ENCODE measurements at places on chromosomes 12 and 14. TPM values are rescaled to one million over a fixed set of nuclear protein-coding genes. Genes with fewer than 3 reads are reported as not detected.

The DENND5B gene
- 8.7 TPM for total RNA-seq

The CLEC14A gene
- total RNA-seq = not detected

DNA sequence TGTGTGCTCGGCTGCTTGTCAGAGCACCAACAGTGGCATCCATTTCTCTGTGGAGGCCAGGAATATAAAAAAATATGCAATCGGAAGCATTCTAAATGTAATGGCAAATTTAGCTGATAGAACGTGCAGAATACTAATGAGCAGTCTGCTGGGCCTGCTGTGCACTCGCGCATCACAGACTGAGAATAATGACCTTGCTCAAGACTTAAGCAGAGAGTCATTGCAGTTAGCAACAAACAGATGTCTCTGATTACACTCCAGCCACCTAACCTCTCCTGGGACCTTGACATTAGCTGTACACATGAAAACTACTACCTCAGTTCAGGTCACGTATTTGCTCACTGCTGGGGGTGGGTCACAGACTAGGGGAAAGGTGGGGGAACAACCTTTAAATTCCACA, 269.2 kb upstream of the DAAM1 start:
- DNase-seq = no peak

GRCh38 chr12:69484428-69484827, 14.2 kb downstream of the FRS2 start:
- DNase-seq = no peak

All from MG63 (cell line).